ENCODE measurements at places on chromosomes 7 and 10. TPM values are rescaled to one million over a fixed set of nuclear protein-coding genes. Genes with fewer than 3 reads are reported as not detected.

GRCh38 chr7:137801003-137801402 lies 45.8 kb downstream of the DGKI start:
- DNase-seq: no peak

DNA sequence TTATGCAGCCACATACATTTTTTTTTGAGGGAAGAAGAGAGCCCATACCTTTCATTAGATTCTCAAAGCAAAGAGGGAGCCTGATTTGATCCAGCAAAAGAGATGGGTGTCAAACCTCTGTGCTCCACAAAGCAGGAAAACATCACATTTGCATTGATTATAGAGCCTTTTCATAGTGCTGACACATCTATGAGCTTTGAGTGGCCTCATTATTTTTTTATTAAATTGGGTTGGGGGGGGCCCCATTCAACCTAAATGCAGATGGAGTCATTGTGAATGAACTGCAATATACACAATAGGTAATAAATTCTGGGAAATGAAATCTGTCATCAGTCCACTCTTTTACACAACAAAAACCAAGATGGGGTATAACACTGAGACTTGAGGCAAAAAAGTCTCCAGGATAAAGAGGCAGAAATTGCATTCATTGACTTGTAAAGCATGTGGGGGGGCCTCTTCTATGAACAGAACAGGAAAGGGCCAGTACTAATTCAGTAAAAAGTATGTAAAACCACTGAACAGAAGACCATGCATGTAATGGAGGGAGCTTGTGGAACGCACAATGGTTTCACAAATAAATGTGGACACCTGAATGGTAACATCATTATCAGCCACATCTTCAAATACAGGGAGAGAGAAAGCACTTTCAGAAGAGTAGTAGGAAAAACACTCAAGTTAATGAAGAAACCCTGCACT lies 17.7 kb upstream of the ASB4 start:
- DNase-seq: no peak

GRCh38 chr10:132199854-132200311 lies 13.1 kb downstream of the DPYSL4 start:
- DNase-seq: no peak

- DNase-seq: no peak
Observed at GRCh38 chr7:30575910-30576309, 18.8 kb upstream of the GARS1 start.

- peak; percentile 7 for DNase-seq
Observed at GRCh38 chr10:132341781-132342180, 9.8 kb downstream of the LRRC27 start.

Gene IFIT1B
- polyA plus RNA-seq: not detected

- no peak for DNase-seq
Observed at GRCh38 chr10:96673318-96674099, 46.8 kb downstream of the PIK3AP1 start.

GRCh38 chr10:97823734-97824133 lies 25.9 kb upstream of the GOLGA7B start:
- DNase-seq: no peak

DNA sequence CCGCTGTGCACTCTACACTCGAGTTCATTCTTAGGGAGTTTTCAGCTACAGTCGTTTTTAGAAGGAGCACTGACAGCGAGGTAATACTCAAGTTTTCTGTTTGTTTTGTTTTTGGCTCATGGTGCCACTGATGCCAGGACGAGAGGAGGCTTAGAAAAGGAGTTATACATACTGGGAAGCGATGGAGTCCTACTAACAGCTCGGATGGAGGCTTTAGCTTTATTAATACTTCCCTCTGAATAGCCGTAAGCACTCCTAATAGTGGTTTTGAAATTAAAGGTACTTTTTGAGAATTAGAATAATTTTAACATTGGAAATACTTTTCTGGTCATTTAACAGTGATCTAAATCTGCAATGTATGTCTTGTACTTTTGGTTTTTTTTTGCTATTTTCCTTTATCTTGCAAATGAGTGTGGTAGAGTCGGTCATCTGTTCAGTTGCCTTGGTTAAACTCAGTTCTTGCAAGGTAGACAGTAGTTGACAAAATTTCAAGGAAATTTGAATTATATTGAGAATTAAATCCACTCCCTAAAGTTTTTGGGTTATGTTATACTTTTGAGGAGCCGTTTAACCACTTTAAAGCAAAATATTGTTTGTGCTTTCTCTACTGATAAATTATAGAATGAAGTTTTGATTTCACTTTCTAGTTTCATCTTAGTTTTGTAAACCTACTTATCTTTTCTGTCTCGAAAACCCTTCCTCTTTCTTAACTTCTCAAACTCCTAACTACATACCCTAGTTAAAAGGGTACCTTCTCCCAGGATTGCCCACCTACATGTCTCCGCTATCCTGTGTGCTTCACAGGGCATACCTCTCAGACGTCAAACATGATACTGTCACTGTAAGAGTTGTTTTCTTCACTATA lies 1.5 kb downstream of the HBP1 start:
- no peak for DNase-seq

Gene MBL2
- polyA plus RNA-seq: not detected

- no peak for DNase-seq
Observed at GRCh38 chr10:64732372-64732957, 1211.3 kb downstream of the REEP3 start.

GRCh38 chr7:111074071-111074747 lies 16.7 kb upstream of the LRRN3 start:
- no peak for DNase-seq

DNA sequence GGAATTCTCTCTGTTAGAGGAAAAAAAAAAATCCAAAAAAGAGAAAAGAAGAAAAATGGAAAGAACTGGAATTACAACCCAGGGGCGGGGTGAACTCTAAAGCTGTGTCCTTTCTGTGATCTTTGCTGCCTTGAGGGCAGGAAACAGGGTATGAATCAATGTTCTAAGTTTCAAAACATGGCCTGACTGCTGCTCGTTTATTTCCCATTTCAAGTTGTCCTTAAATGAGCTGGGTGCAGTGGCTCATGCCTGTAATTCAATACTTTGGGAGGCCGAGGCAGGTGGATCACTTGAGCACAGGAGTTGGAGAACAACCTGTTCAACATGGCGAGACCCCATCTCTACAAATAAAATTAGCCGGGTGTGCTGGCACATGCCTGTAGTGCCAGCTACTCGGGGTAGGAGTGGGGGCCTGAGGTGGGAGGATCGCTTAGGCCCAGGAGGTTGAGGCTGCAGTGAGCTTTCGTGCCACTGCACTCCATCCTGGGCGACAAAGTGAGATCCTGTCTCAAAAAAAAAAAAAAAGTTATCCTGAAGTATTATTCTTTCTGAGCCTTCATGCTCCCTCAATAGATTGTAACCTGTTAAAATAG lies 24.7 kb upstream of the TFAM start:
- no peak for DNase-seq

DNA sequence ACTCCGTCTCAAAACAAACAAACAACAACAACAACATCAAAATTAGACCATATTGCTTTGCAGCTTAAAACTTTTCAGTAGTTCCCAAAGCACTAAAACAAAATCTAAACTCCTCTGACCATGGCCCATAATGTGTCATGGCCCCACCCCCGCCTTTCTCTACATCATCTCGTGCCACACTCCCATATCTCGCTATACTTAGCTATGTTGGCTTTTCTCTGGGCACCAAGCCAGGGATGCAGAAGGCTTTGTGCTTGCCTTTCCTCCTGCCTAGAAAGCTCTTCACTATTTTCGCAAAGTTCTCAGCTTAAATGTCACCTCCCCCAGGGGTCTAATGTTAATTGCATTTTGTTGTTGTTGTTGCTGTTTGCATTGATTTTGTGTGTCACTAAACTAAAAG lies 15.1 kb upstream of the SLC16A12 start:
- no peak for DNase-seq

- no peak for DNase-seq
Observed at GRCh38 chr7:116942504-116942903, 10.8 kb upstream of the ST7 start.

Gene PNLIPRP1
- not detected for polyA plus RNA-seq

DNA sequence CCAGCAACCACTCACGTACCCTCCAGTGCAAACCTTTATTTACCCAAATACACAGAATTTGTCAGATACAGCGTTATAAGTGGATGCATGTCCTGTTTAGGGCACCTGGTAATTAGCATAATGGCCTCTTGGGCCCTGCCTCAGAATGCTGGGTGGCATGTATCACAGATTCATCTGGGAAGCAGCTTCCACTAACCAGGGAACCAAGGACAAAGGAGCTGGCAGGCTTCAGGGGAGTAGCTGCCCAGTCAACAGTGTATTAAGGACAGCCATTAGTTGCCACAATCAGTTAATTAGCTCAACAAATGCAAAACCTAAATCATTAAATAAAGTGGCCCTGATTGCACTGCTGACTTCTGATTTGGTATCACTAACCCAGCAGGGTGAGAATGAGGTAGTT lies 105.7 kb downstream of the RAPGEF5 start:
- DNase-seq: no peak

DNA sequence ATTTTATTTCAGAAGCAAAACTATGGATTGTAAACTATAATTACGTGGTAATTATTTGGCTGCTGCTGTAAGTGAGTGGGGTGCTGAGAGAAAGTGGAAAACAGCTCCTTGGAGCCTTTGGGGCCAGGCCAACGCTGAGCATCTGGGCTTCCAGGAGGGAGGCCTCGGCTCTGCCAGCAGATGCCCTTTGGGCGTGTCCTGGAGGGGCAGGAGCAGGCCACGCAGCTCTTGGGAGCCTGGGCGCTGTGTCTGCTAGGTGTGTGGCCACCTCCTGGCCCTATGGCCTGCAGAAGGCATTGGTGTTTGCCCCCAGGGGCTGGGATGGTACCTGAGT lies 423.3 kb downstream of the GLRX3 start:
- no peak for DNase-seq

DNA sequence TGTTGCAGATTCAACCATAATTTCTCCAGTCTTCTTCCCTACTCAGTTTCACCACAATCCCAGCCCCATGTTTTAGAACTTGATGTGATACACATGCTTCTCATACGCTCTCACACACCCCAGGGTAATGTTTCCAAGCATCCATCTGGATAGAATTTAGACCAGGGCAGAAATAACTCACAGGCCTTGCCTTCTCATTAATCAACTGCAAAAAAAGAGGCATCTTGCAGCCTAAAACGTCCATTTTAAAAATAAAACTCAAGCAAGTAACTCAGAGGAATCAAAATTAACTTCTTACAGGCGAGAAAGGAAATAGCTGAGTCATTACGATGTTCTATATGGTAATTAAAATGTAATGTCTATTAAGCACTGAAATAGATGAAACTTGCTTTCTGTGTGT lies 127.2 kb upstream of the RSU1 start:
- no peak for DNase-seq

DNA sequence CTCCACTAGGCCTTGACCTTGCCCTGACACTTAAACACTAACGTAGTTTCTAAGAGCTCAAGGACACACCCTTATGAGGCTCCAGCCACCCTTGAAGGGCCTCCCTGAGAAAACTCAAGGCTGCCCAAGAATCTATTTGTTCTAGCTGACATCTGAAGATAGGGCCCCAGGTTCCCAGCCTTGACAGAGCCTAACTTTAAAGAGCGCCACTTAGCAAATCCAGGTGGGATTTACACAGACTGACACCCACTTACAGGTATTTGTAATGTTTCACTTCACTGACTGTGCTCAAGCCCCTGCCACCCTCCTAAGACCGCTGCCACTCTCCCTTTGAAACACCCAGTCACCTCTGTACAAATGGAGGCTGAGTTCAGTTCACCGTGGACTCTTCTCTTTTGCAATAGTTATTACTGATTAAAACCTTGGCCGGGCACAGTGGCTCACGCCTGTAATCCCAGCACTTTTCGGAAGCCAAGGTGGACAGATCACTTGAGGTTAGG lies 90.4 kb downstream of the SVOPL start:
- DNase-seq: no peak

- no peak for DNase-seq
Observed at GRCh38 chr10:11180228-11180627, 162.6 kb downstream of the CELF2 start.

DNA sequence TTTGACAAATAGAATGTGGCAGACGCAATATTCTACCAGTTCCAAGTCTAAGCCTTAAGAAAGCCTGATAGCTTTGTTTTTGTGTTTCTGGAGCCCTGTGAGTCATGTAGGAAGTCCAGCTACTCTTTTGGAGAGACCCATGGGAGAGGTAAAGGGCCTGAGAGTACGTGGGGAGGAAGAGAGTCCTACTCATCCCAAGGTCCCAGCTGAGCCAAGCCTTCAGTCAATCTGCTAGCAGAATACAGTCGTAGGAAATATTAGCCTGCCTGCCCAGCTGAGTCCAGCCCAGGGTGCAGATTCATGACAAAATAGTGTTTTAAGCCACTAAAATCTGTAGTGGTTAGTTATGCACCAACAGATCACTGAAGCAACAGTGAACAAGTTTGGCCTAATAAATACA lies 9.0 kb upstream of the GNA12 start:
- DNase-seq: no peak
